Activated B cell treated with CpG ODN at 0.5 μM for 24 hours (primary cell): ENCODE measurements at places on chromosomes 7 and 10.

GRCh38 chr7:100464210-100464660 lies at the start of gene SPACDR:
SPACDR (minus strand) TSS chr7:100464260; CDS start chr7:100464025, 235 bp downstream.
- no peak for DNase-seq

DNA sequence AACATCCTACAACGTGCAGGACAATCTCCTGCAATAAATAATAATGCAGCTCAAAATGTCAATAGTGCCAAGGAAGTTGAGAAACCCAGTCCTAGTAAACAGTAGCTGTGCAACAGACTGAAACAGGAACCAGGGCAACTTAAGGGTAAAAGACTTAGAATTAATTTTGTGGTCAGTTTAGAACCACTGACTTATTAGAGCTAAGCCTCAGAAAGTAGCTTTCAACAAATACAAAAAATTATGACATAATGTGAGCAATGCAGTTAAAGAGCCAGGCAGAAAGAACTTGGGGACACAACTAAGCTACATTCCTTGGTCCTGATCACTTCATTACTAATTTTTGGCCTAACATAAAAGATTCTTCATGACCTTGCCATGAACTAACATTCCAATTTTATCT lies 195.4 kb downstream of the MACC1 start:
- no peak for DNase-seq

DNA sequence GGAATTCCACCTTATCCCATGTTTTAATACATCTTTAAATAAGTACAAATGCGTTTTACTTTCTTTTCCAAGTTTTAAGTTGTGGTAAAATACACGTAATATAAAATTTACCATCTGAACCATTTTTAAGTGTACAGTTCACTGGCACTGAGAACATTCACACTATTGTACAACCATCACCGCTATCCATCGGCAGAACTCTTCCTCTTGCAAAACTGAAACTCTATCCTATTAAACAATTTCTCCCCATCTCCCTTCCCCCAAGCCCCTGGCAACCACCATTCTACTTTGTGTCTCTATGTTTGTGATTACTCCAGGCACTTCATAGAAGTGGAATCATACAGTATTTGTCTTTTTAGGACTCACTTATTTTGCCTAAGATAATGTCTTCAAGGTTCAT lies 33.8 kb downstream of the HIP1 start:
- no peak for DNase-seq

DNA sequence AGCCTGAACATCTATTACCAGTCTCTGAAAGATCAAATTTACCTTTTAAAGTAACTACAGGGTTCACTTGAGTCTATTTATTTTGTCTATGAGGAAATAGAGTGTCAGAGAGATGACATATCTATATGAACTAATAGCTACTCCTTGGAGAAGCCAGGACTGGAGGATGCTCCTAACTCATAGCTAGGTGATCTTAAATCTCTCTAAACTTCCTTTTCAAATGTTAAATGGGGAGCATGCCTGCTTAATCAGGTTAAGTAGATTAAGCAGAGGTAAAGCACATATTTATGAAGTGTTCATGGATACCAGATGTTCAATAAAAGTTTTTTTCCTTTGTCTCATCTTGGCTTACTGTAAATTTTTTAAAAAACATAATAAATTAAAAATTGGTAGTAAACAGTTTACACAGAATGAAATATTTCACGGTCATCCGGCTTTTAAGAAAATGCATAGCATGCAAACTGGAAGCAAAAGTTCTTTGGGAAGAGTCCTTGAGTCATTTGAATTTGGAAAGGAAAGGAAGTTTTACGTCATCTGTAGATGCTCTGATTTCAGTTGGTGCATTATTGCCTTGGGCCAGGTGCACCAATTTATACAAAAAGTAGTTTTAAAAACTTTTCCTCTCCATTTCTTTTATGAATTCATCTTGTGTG lies 155.1 kb downstream of the BICC1 start:
- no peak for DNase-seq

- DNase-seq, result no peak
Measured at GRCh38 chr10:53005612-53006345, 233.2 kb upstream of the MBL2 start.

DNA sequence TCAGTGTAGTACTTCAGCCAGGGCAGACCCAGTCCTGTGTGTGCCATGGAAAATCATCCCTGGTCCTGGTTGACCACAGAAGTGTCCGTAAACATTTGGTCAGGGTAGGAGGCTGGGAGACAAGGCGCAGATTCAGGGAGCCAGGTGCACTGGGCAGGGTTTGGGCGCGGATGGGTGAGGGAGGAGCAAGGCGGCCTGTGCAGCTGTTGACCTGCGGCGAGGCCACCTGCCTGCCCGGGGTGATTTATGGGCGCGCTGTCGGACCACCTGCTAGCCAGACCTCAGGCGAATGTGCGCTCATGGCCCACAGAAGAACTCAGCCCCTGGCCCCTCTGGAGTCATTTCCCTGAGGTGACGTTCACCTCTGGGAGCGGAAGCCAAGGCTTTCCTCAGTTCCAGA lies 6.6 kb downstream of the SFRP5 start:
- DNase-seq, result no peak
